Kidney glomerular epithelial cell (primary cell): ENCODE measurements at places on chromosomes 12 and 14.
A peak's percentile ranks its signal among the peaks of the same experiment; 100 is the strongest.

DNA sequence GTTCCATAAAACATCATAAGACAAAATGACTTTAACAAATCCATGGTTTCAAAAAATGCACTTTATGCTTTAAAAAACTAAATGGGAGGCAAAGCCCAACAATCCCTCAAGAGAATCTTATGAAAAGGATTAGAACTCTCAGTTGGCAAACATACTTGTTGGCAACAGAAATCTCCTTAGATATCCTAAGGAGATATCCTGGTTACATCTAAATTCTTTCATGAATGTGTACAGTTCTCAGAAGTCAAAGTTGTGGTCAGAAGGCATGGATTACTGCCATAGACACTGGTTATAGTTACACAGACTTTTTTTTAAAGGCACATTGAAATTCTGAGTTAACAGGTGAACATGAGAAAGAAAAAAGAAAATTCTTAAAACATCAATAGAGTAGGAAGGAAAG is 17.5 kb upstream of the ISM2 start:
- DNase-seq = no peak

- peak; percentile 38 for DNase-seq
Measured at GRCh38 chr12:28253161-28253641, 62.9 kb downstream of the CCDC91 start.

GRCh38 chr12:94133964-94134795 is 14.2 kb upstream of the PLXNC1 start:
- DNase-seq = peak; percentile 62

DNA sequence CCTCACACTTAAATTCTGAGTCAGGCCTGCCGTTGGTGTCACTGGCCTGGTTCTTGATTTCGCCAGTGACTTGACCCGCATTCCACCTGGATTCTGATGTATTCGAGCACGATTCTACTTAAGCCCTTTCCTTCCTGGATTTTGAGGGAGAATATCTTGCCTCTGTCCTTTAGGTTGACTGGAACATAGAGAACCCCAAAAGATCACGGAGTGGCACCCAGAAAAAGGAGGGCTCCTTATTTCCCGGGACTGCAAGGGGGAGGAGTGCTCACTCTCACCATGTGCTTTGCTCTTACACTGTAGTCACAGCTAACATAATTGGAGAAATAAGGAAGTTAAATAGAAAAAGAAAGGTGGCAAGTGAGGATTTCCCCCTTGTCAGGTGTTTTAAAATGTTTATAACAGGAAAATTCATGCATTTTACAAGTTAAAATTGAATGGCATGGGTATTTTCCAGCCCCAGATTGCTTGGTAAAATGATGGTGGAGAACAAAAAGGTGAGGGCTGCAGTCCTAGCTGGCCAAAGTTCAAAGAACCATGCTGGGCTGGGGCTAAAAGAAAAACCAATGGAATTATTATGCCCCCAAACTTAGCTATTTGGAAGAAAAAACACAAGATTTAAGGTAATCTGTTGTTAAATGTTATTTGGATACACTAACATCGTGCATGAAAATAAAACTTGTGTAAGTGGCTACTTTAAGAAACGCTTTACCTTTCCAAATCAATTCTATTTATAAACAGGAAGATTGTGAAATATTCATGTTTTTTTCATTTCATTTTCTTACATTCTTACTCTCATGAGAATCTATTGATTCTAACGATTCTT is 8.9 kb downstream of the FOXA1 start:
- DNase-seq = no peak

DNA sequence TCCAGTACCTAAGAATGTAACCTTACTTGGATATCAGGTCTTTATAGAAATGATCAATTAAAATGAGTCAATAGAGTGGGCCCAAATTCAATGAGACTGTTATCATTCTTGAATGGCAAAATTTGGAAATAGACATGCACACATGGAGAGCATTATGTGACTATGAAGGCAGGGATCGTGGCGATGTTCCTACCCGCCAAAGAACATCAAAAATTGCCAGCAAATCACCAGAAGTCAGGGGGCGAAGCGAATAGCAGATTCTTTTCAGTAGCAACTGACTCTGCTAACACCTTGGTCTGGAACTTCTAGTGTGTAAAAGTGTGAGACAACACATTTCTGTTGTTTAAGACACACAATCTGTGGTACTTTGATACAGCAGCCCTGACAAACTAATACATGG is 192.5 kb downstream of the ACSS3 start:
- DNase-seq = no peak

GRCh38 chr14:102333390-102333789 is 13.8 kb downstream of the ZNF839 start:
- no peak for DNase-seq
